ENCODE measurements at places on chromosomes 5 and 9. TPM values are rescaled to one million over a fixed set of nuclear protein-coding genes. Genes with fewer than 3 reads are reported as not detected.

GRCh38 chr5:17012289-17012688, 76.2 kb upstream of the MYO10 start:
- no peak for DNase-seq

C9orf152 gene
- total RNA-seq: 32.6 TPM

DNA sequence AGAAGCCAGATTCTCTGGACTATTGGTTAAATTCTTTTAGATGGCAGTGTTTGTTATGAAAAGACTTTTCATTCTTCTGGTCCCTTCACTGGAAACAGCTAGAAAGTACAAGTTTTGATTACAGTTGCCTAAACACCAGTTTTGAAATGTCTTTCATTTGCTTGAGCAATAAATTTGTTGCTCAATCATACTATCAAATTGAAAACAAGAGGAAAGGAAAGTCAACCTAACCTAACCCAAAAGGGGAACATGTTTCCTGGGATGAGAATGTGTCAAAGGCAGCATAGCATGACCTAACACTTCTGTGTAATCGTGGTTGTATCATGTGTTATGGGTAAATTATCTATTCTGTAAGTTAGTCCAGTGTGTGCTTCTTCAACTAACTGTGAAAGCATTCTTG, 213.2 kb downstream of the TMC1 start:
- no peak for DNase-seq

PCDHA6 gene
- total RNA-seq: 2.2 TPM

GABBR2 gene
- 0.97 TPM for total RNA-seq

GRCh38 chr5:158159621-158160020, 300.7 kb upstream of the CLINT1 start:
- no peak for DNase-seq

- no peak for DNase-seq
These were observed 202.3 kb upstream of the IRX1 start for GRCh38 chr5:3393122-3393919.
